ENCODE measurements at places on chromosomes 11 and 22.

DNA sequence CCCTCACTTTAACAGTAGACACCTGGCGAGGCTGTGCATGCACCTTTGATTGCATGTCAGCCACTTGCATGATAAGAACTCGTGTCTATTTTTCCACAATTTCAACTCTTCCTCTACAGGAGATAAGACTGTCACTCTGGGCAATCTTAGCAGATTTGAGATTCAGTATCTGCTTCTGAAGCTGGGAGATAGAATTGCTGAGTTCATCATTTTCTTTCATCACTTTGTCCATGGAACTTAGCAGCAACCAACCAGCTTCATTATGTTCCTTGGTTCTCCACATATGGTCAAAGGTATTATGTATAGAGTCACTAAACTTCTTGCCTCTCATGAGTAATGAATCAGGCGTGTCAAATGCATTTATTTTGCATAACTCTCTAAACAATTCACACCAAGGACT is 17.1 kb downstream of the MTNR1B start:
- DNase-seq, result no peak

- DNase-seq, result no peak
Measured at GRCh38 chr22:49011769-49012648, 815.7 kb downstream of the BRD1 start.

DNA sequence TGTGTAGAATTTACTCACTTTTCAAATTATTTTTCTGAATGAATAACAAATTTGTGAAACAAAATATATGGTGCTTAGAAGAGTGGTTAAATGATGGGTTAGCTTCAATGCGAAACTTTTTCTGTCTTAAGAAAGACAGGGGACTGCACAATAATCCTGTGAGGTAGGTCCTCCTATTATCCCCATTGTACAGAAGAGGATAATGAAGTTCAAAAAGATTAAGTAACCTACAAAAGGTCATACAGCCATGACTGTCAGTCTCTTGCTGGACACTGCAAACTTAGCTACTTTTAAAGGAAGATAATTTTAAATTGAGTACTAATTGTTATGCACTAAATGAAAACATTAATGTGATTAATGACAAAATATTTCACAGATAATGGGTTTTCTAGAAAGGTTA is 5.0 kb downstream of the OOSP3 start:
- DNase-seq, result no peak

DNA sequence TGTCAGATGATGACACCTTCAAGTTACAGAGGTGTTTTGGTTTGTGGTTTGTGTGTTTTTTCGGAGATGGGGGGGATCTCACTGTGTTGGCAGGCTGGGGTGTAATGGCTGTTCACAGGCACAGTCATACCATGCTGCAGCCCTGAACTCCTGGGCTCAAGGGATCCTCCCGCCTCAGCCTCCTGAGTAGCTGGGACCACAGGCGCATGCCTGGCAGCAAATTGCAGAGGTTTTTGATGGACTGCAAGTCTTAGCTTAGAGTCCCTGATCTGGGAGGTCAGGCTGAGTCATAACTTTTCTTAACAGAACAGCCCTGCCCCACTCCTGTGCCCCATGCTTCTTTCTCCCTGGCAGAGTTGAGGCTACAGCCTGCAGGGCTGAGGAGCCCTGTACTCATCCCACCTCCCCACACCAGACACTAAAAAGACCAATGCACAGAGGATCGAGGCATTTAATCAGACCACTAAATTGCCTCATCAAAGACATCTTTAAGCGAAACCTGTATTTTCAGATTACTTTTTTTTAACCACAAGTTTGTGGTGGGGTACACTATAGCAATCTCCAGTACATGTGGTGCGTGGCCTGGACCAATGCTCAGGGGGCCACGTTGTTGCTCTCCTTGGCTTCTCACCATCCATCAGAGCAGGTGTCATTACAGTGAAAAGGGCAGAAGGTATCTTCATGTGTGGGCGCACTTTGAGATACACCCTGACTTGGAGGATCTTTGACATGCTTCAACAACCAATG is 17.1 kb upstream of the ADORA2A start:
- DNase-seq, result no peak

- DNase-seq, result no peak
Measured at GRCh38 chr22:50708996-50709395, 29.0 kb upstream of the ACR start.

DNA sequence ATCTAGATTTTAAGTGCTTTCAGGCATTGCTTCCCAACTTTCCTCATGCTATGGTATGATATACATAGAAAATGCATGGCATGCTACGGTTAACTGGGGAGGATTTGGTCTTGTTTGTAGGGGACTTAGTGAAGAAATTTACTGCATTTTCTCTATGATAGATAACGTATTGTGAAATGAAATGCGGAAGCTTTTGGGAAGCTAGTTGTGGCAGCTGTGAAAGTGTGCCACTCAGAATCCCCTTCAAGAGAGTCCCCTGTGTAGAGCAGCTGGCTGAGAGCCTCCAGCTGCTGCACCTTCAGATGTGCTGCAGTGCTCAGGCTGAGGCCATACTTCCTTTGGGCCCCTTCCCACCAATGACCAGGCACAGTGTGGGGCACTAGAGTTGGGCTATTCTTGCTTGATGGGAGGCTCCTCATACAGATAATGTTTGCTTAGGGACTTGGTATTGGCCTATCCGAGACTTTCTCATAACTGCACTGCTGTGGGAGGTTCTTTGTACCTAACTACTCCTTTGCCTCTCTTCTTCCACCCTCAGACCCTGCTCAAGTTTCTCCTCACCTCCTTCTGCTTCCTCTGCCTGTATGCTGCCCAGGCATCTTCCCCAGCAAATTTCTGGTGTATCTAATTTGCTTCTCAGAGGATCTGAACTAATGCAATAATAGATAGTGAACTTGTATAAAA is 67.3 kb downstream of the HIPK3 start:
- peak; percentile 6 for DNase-seq

DNA sequence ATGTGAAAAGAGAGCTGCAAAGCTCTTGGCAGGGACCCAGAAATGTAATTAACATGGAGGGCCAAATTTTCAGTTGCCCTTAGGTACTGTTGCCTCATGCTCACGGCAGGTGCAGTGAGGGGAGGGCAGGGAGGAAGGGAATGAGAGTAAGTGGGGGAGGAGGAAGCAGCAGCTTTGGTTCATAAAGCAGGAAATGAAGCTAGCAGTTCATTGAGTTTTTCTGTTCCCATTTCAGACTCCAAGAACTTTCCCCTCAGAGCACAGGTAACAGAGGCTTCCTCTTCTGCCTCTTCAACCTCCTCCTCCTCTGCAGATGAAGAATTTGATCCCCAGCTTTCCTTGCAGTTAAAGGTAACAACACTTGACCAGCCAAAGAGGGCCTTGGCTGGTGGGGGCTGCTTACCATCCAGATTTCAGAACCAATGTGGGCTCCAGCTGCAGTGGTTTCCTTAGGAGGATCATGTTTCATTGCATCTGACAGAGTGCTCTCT is 57.9 kb upstream of the PARVA start:
- peak; percentile 15 for DNase-seq

- no peak for DNase-seq
Measured at GRCh38 chr11:28981381-28981780, 873.2 kb downstream of the METTL15 start.

DNA sequence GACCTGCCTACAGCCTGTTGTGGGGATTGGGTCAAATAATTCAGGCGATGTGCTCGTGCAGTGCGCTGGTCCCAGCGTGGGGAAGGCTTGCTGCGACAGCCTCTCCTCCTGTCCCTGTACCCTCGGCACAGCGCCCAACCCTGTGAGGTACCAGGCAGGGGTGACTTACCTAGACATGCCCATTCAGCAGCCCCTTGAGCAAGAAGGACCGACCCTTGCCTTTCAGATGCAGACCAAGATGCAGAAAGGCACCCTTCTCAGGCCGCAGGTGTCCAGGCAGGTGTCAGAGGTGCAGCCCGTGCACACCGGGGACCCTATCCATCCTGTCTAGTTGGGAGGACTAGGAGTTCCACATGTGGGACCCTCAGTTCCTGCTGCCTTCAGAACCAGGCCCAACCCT is 102.7 kb downstream of the BCR start:
- no peak for DNase-seq

DNA sequence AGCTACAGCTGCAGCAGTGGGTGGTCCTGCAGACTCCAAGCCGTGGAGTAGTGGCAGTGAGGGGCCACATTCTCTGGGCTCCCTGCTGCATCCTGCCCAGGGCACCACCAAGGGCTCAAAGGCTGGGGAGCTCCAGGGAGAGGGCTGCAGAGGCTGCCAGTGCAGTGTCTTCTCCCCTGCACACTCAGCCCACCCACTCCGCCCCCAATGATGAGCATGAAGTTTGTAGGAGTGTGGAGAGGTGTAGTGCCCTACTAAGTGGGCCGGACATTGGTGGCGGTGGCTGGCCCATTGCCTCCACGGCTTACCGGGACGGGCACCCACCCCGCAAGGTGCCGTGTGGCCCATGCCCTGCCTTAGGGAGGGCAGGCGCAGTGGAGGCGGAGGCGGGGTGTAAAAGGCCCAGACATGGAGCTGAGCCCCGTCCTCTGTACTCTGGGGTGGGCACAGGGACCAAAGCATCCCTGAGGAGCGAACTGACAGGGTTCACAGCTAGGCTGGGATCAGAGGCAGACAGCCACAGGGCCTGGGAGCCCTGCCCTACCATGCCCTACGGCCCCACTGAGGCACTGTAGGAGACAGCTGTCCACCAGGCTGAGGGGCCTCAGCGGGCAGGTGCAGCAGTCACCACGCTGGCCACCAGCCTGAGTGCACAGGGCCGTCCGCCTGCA is 18.9 kb downstream of the ARVCF start:
- DNase-seq, result no peak

DNA sequence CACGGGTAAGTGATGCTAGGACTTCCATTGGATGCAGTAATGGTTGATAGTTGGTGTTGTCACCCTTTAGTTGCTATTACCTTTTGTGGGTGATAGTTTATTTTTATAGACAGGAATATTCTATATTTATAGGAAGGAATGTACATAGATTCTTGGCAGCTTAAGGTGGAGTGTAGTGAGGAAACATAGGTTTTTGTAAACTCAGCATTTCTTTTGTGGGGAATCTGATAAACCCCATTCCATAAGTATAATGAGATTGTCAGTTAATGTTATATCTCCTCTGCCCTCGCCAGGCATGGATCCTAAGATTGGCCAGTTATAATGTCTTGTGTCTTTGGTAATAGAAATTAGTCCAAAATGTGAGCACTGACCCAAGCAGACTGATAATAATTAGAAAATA is 262.7 kb downstream of the JRKL start:
- no peak for DNase-seq

- DNase-seq, result peak; percentile 16
Measured at GRCh38 chr11:102241026-102241425, 76.3 kb upstream of the BIRC3 start.

Measured in GM12865 (cell line).